Small intestine (tissue), 16 donors: ENCODE measurements at places on chromosomes 1 and 21. TPM values are rescaled to one million over a fixed set of nuclear protein-coding genes. Genes with fewer than 3 reads are reported as not detected.

- DNase-seq: no peak
These were observed 80.1 kb downstream of the HMGB4 start for GRCh38 chr1:33943978-33944377.

GRCh38 chr21:40846587-40847411 lies at the start of gene DSCAM:
Gene DSCAM (minus strand): TSS chr21:40847158. CDS start chr21:40846661, 497 bp downstream.
- no peak for DNase-seq

DNA sequence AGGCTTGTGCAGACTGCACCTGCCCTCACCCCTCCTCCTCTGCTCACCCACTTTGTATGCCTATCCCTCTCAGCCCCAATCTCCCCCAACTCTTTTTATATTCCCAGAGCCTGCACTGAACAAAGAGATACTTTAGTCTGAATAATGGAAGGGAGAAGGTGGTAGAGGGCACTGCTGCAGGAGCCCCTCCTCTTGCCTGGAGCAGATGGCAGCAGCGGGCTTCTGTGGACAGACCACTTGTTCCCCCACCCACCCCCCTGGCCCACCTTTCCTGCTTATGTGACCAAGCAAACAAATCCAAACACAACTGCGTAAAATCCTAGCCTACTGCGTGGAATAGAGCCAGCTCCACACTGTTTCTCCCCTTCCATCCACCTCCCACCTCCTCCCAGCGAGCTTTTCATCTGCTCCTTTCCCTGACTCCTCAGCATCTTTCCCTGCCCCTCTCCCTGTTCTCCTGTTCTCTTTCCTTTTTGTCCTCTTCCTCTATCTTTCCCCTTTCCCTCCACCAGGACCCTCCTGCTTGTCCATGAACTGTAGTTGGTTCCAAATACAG lies 27.5 kb downstream of the RGS8 start:
- DNase-seq: no peak

GRCh38 chr1:87203904-87204303 lies 124.8 kb upstream of the LMO4 start:
- no peak for DNase-seq

DNA sequence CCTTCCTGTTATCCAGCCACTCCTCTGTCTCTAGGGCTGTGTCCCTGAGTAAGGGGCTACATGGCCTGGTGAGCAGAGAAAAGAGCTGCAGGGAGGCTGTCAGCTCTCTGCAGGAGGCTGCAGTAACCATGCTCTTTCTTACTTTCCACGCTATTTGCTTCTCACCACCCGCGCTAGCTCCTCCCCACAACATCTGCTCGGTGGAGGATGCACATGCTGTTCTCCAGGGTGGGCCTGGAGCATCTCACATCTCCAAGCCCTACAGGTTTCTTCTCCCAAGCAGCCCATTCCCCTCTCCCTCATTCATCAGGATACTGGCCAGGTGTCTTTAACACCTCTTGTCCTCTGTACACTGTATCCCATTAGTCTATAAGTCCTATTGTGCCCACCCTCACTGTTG lies 103.8 kb downstream of the IER5 start:
- DNase-seq: no peak

DNA sequence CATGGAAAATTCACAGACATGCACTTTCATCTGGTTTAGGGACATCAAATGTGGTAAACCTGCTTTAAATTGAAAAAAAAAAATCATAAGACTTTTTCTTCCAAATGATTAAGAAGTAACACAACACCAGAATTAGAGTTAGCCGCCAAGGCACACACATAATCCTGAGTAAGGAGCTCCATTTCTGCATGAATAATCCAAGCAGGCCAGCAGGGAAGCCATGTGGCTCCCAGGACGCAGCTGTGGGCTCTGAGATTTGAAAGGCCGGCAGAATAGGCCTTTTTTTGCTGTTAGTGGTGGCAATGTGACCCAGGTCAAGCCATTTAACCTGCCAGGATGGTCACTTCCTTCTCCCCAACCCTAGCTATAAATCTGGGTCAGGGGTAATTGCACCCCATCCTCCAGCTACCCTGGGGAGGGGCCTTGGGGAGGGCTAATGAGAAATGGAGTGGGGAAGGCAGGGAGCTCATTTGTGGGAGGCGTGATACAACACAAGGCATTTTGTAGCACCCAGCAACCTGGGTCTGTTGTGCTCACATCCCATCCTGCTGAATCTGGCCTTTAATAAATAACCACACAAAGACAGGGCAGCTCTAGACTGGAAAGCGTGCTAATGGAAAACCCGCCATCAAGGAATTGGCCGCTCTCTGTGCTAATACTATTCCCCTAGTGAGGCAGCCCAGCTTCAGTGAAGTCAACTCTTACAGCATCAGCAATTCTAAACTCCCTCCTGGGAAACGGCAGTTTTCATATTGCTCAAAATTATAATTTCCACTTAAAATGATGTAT lies 178.5 kb downstream of the RHOU start:
- no peak for DNase-seq

GRCh38 chr1:93656491-93656890 lies 25.1 kb downstream of the BCAR3 start:
- peak; percentile 74 for DNase-seq

- DNase-seq: no peak
These were observed 98.1 kb upstream of the NFIA start for GRCh38 chr1:60984062-60984799.

AKR1A1 gene
- polyA plus RNA-seq: 241 TPM

RNU1-4 gene
- not detected for polyA plus RNA-seq

DNA sequence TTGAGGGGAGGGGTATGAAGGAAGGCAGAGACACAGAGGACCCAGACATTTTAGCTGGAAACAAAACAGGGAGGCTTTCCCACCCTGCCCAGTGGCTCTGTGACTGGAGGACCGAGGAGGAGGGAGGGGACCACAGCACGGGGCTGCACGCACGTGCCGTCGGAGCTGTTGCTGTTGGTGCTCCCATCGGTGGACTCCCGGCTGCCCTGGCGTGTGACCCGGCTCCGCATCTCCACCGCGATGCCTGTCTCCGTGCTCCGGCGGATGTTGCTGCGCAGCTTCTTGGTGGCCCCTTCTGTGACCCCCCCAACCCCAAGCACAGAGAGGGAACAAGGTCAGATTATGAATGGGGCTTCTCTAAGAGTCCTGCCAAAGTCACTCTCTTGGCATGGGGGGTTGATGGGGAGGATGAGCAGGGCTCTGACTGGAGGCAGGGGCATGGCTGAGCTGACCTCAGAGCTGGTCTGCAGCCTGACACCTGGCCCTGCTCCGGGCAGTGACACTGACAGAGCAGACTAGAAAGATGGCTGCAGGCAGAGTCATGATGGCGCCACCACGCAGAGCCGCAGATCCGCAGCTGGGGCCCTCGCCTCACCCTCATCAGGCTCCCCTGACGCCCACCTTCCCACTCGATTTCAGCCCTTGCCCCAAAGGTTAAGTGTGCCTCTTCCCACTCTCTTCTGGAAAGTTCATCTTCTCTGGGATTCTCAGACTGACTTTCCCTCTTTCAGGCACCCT lies 29.6 kb downstream of the RIMS3 start:
- DNase-seq: no peak

CD1B gene
- polyA plus RNA-seq: not detected

NPR1 gene
- polyA plus RNA-seq: 0.22 TPM

GRCh38 chr1:228478912-228479711 lies 8.1 kb upstream of the RNF187 start:
- DNase-seq: no peak

GRCh38 chr1:41456847-41457540 lies 27.5 kb downstream of the EDN2 start:
- DNase-seq: no peak

- DNase-seq: no peak
These were observed 20.7 kb downstream of the SFT2D2 start for GRCh38 chr1:168246506-168246905.

GRCh38 chr1:182649041-182649440 lies 35.3 kb downstream of the RGS8 start:
- no peak for DNase-seq

- DNase-seq: no peak
These were observed 51.7 kb downstream of the SNRPE start for GRCh38 chr1:203913073-203913521.

- no peak for DNase-seq
These were observed 29.7 kb downstream of the FAM151A start for GRCh38 chr1:54593571-54594160.

- DNase-seq: peak; percentile 91
These were observed 20.9 kb downstream of the S1PR1 start for GRCh38 chr1:101257500-101258325.

KCNA3 gene
- polyA plus RNA-seq: 0.45 TPM

DNA sequence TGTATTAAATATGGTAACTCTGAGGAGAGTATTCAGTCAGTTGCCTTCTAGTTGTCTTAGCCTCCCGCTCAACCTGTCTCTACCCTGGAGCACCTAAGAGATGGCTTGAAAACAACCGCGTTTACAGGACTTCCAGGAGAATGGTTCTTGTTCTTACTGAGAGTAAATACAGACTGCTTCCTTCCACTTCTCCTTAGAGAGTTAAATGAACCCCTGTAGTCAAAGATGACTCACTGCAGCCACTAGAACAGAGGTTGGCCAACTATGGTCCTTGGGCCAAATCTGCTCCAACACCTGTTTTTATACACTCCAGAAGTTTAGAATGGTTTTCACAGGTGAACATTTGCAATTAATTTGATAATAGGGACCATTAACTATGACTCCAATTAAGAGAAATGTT lies 60.1 kb upstream of the ASB17 start:
- no peak for DNase-seq

- DNase-seq: no peak
These were observed 42.5 kb downstream of the PLPPR5 start for GRCh38 chr1:98962156-98962555.

DNASE2B gene
- 0.09 TPM for polyA plus RNA-seq
